ENCODE measurements at places on chromosomes 1 and 21.
A peak's percentile ranks its signal among the peaks of the same experiment; 100 is the strongest.

DNA sequence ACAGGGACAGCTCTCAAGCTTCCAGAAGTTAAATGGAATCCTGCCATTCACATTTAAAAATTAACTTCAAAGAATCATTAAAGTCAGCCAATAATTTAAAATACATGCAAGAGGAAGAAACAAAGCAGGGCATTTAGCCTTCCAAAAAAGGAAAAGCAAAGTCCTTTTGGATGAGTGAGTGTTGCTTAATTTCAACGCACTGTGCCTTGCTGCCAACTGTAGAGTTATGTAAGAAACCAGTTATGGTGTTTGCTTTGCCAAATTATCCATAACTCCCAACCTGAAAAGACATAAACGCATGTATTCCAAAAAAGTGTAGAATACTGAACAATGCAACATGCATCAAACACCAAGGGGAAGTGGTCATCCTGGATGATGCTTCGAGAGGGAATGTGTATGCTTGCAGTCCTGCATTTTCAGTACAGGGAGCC lies 16.1 kb upstream of the KCNE1 start:
- DNase-seq: no peak

- no peak for DNase-seq
Observed at GRCh38 chr1:32644426-32644825, 5.9 kb downstream of the ZBTB8OS start.

GRCh38 chr1:56291374-56291919 lies 287.9 kb downstream of the PLPP3 start:
- no peak for DNase-seq

DNA sequence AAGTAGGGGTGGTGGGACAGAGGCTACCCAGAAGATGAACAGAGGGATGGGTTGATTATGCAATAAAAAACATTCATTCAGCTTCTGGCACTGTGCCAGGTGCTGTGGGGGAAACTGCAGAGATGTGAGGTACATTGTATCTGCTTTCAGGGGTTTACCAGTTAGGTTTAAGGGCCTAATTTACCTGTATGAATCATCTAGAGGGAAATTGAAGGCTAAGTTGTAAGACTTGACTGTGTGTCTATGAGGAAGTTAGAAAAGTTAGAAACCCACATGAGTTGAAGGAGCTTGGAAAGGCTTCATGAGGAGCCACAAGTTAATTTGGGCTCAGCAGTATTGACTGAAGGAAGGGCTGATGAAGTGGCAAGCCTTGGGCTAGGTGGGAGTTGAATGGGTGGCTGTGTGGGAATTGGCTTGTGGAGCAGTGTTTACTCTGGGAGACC lies 36.7 kb upstream of the APOBEC4 start:
- no peak for DNase-seq

DNA sequence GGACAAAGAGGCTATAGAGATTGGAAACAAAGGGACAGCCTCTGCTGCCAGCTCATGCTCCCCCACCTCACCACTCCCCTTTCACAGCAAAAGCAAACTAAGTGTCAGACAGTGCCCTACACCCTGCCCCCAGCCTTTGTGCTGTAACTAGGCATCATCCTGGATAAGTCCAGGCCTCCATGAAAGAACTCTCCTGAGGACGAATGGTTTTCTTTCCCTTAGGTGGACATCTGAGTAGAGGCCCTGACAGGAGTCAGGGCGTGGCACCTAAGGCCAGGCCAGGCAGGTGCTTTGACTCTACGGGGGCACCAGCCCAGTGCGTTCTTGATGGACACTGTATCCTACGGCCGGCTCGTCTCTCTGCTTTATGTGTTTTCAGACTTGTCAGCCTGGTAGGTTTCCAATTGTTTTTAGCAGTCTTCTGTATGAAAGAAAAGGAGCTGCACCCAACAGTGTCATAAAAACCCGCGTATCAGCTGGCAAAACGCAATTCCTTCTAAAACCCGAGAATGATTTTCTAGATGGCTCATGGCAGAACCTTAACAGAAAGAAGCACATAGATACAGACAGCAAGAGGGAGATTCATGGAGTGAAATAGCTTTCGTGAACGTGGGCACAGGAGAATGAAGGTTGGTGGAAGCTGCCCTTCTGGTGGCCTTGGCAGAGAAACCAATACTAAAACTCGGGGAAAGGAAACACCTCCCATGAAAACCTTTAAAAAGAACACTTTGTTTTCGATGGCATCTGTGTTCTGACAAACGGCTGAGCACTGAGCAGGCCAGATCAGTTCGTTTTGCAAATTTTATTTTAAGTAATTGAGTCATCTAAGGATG lies 51.7 kb upstream of the AJAP1 start:
- no peak for DNase-seq

- peak; percentile 44 for DNase-seq
Observed at GRCh38 chr1:163035446-163036249, 33.5 kb upstream of the RGS4 start.

- DNase-seq: peak; percentile 95
Observed at GRCh38 chr21:31366825-31367224, 22.8 kb upstream of the TIAM1 start.

- DNase-seq: no peak
Observed at GRCh38 chr1:226350519-226350865, 41.5 kb upstream of the LIN9 start.

GRCh38 chr1:219159946-219160645 lies 13.6 kb upstream of the LYPLAL1 start:
- peak; percentile 28 for DNase-seq

DNA sequence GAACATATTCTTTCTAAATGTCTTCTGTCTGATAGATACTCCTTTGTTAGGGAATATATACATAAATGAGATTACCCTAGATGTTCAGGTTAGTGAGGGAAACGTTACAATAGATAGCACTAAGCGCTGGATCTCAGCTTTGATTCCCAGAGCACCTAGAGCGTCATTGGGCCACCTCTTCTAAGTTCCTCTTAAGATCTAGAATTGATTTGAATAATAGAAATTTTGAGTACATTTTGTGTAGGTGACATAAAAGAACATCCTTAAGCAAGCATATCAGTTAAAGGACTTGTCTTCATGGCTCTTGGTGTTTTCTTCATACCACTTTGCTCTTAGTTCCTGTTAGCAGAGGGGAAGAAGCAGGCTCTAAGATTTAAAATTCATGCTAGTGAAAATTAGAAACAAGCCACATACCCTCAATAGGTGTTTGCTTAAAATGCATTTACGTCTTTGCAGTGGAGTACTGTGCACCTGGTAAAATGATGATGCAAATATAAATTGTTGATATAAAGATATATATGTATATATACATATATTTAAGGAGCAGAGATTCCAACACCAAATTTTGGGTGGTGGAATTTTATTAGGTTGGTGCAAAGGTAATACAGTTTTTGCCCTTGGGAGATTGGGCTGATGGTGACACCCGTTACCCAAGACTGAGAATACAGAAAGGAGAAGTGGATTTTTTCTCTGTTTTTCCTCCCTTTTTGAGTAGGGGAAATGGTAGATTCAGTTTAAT lies 47.1 kb downstream of the DYRK1A start:
- DNase-seq: no peak

DNA sequence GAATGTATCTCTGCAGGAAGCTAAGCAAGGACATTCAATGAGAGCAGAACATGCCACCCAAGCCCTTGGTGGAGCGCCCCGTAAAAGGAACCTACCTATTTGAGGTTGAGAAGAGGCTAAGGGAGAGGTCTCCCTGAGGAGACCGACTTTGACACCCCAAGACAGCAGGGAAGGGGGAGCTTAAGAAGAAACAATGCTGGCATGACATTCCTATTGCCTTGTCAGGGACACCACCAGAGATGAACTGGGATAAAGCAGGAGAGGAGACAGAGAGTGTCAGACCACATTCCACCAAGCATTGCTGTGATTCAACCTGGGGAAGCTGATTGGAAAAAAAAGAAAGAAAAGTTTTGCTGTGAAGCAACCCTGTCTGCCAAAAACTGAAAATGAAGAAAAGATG lies 13.3 kb upstream of the S100A2 start:
- DNase-seq: no peak

- no peak for DNase-seq
Observed at GRCh38 chr1:10212476-10212875, 2.1 kb downstream of the KIF1B start.

DNA sequence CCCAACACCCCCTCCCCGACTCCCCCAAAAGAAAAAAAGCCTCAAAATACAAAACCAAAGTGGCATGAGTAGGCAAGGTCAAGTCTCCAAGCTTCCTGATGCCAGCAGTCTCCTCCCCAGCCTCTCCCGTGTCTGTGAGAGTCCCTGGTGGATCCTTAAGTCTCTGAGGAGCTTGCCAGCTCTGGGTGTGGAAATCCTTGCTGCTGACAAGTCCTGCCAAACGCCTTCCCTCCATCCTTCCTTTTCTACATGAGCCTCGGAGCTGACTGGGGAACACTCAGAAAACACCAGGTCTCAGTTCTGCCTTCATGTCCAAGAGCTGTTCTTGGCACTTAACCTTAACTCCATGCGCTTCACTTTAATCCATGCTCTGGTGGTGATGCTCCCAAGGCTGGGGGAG lies 3.7 kb upstream of the ETV3L start:
- DNase-seq: no peak

Measured in retinal pigment epithelial cell (primary cell).